Ovary (tissue), 10 donors: ENCODE measurements at places on chromosomes 7 and 10. TPM values are rescaled to one million over a fixed set of nuclear protein-coding genes. Genes with fewer than 3 reads are reported as not detected.

DNA sequence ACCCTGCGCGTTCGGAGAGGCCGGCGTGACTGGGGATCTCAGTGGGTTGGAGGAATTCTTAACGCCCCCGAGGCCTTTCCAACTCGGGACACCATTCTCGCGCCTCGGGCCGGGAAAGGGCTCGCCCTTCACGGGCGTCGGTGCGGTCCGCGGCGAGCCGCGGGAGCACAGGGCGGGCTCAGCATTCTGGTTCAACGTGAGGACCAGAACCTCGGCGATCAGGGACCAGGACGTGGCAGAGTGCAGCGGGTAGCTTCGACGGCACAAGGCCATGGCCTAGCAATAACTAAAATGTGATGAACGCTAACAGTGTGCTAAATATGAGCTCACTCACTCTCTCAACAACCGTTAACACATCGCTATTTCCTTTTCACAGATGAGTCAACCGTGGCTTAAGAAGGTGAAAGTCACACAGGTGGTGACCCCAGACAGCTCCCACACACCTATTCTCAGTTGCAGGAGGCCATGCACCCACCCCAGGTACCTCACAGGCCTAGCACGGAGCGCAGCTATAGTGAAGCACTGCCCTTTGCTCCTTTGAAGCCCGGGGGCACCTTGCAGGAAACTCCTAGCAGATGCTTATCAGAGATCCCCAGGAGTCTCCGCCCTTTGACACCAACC, 4.5 kb upstream of the EMX2 start:
- DNase-seq, result no peak

- DNase-seq, result no peak
Measured at GRCh38 chr10:112185959-112186358, 2.4 kb upstream of the GPAM start.

DNA sequence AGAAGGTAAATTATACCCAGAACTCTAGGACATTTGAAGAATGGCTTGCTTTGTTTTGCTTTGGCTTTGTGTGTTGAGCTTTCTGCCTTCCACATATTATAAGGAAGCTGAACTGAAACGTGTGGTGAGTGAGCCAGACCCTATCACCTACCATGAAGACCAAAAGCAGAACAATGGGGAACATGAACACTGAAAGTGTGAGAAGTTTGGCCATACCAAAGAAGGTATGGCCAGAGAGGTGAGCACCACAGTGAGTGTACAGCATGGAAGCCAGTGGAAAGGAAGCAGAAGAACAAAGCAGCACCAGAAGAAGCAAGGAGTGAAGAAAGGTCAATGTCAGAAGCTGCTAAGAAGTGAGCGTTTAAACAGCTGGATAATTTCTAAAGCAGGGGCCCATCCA, 59.7 kb upstream of the CCDC71L start:
- DNase-seq, result no peak

- no peak for DNase-seq
Measured at GRCh38 chr7:33354201-33354600, 224.8 kb downstream of the BBS9 start.

DNA sequence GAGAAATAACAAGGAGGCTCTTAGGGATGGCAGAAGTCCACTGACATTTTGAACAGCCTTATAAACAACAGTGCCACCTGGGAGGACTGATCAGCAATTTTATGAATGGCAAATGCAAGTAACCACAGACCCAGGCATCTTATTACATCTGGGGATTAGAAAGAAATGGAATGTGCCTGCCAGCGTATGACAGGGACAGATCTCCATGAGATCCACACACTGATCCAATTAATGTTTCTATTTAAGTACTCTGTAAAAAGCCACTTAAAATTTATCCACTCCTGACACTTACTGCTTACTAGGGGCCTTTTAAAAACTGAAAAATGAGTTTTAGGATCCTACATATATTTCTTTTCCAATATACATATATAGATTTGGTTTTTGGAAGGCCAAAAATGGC, 28.6 kb downstream of the PARD3 start:
- DNase-seq, result no peak

- no peak for DNase-seq
Measured at GRCh38 chr7:78751253-78751652, 702.2 kb downstream of the MAGI2 start.

- no peak for DNase-seq
Measured at GRCh38 chr10:130623680-130624267, 487.6 kb downstream of the GLRX3 start.

GRCh38 chr7:80907141-80907601, 11.7 kb downstream of the SEMA3C start:
- DNase-seq, result no peak

DNA sequence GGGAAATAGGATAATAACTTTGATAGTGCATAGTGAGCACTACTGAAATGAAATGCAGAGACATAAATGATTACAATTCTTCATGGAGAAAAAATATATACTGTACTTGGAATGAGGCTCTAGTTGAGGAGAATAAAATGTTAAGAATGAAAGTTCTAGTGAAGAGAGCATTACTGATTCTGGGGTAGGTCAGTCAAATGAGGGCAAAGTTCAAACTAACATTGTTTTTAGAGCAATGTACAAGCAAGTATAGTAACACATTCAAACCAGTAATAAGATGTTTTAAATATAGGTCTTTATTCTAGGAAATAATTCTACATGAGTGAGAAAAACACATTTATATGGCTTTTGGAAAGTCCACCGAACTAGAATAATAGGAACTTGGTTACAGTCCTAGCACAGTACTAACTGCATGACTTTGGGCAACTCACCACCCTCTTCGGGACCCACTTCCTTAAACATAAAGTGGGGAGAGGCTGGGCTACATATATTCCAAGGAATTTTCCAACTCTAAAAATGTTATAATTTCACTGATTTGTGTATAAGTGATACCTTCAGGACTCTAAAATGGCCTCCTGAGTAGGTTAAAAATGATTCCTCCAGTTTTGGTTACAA, 86.4 kb downstream of the CDK6 start:
- DNase-seq, result no peak

DNA sequence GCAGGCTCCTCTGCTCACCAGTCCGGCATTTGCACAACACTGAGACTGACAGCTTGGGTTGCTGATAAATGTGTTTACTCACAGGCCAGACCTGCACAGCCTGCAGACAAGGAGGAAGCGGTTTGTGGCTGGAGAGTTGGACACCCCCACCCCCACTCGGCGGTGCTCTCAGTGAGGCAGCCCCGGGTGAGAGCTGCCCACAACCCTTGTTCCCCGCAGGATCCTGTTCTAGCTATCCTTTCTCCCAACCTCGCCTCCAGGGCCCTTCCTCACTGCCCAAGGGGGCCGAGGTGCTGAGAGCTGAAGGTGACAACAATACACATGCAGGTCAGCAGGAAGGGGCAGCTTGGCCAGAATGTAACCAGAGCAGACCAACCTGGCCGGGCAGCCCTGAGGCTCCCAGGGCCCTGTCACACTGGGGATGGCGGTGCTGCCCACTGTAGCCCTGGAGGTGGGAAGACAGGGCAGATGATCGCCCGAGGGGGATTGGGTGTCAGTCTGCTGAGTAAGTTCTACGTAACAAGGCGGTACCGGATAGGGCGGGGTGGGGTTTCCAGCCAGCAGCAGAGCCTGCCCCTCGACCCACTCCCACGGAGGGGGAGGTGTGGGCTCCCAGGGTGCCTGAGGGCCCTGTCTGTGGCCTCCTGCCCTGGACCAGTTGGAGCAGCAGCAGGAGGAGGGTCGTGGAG, 2.1 kb upstream of the ADAM8 start:
- no peak for DNase-seq

- DNase-seq, result no peak
Measured at GRCh38 chr7:91973639-91974038, 33.0 kb downstream of the AKAP9 start.

DNA sequence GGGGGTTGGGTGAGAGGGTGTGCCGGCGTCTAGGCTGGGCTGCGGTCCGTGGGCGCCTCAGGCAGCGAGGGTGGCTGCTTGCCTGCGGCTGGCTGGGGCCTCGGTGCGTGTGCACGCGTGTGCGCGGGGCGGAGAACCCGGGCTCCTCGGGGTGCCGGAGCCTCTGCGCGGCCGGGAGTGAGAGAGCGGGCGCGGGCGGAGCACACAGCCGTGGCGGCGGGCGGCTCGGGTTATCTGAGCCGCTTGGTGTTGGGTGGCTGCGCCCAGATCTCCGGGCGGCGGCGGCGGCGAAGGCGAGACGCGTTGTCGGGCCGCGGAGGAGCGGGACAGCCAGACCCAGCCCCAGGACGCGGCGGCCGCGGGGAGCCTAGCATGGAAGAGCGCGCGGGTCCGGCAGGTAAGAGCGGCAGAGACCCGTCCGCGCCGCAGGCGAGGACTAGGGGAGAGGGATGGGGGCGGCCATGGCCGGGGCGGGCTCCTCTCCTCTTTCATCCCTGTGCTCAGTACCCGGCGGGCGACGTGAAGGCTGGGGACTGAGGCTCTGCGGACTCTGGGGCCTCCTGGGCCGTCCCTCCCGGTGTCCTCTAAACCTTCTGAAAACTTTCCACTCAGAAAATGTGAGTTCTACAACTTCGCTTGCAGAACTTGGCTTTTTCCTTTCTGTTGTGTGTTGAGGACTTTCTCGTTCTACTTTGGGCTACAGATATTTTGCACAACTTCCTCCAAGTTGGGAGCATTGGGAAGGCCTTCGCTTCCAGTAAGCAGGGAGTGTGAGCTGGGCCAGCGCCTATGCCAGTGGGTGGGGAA, 9.8 kb upstream of the PAX2 start:
- DNase-seq, result no peak

DNA sequence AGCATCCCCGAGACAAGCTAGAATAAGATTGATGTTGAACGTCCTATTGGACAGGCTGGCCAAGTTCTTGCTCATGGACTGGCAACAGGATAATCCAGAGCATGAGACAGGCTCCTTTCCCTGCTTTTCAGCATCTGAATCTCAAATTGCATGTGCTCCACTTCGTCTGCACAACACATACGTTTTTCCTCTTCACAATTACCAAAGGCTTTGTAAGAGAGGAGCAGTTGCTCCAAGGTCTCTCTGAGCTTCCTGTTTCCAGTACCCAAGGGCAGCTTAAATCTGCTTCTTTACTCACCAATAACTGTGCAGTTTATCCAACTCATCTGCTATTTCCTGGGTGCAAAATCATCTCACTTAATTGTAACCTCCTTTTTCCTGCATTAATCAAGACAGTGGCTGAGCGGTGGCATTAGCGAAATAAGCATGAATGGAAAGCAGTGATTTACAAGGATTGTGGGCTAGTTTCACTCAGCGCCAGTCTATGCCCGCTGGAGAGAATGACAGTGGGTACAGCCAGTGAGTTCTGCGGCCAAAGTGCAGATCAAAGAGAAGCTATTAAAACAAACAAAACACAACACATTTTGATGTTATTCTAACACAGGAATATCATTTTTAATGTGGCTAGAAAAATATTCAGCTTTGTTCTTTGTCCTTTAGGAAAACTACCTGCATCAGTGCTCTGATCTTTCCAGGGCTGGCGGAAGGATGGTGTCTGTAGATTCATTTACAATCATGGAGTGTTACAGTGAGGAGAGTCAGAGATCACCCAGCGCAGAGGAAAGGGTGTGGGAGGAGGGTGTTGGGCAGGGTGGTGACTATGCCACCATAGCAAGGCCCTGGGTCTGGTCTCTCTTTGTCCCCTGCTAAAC, 79.8 kb downstream of the CHN2 start:
- DNase-seq, result no peak

GRCh38 chr7:95002775-95003174, 95.4 kb downstream of the PPP1R9A start:
- no peak for DNase-seq

GRCh38 chr10:31668326-31668725, 260.3 kb downstream of the ARHGAP12 start:
- DNase-seq, result no peak

GRCh38 chr10:77592510-77592909, 45.1 kb downstream of the KCNMA1 start:
- DNase-seq, result no peak

DNA sequence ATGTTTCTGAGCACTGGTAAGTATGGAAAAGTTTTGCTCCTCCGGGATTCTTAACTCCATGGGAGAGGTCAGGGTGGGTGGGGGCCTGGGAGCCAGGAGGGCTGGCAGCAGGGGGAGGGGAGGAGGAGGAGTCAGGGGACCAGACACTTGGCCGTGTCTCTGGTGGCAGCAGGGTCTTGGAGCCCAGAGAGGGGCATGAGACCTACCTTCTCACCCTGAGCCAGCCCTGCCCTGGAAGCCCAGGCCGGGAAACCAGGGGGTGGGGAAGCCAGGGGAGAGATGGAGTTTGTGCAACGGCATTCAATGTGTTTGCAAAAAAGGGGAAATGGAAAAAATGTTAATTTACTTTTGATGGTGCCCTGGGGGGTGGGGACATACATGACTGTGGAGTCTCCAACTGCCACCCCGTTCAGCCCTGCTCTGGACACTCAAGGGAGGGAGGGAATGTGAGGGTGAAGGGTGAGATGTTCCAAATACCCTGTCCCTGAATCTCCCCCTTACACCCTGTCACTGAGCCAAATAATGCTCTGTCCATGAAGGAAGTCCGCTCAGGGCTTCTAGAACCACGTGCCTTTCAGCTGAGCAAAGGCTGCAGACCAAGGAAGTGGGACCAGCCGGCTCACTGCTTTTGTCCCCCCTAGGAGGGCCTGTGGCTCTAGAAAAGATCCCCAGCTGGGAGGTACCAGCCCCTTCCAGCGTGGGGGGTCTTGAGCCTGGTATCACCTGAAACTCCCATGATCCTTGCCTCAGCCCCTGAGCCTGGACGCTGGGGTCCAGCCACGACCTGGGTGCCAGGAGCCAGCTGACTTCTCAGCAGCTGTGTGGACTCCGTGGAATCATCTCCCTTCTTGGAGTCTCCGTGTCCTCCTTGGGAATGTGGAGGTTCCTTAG, 48.3 kb downstream of the TMEM270 start:
- DNase-seq, result no peak

GRCh38 chr7:80428161-80429054, 83.5 kb downstream of the GNAT3 start:
- no peak for DNase-seq

Gene TMEM236
- polyA plus RNA-seq, result 0.57 TPM

Gene AOAH
- polyA plus RNA-seq, result 14.0 TPM

Gene GLRX3
- 36.2 TPM for polyA plus RNA-seq

Gene ZNF775
- polyA plus RNA-seq, result 0.28 TPM

Gene SPDYE1
- not detected for polyA plus RNA-seq

Gene MBLAC1
- 0.28 TPM for polyA plus RNA-seq

Gene TMEM26
- polyA plus RNA-seq, result 2.6 TPM

Gene SEPTIN7
- 356 TPM for polyA plus RNA-seq

Gene AKR1C4
- polyA plus RNA-seq, result not detected

Gene LRRC4
- polyA plus RNA-seq, result 5.3 TPM

Gene GPR15LG
- not detected for polyA plus RNA-seq

Gene POLL
- polyA plus RNA-seq, result 17.3 TPM

Gene TUBB8
- polyA plus RNA-seq, result 3.6 TPM

Gene FXYD4
- not detected for polyA plus RNA-seq

Gene TSPAN13
- polyA plus RNA-seq, result 8.1 TPM

Gene VKORC1L1
- 16.3 TPM for polyA plus RNA-seq

Gene TES
- 11.1 TPM for polyA plus RNA-seq

Gene SUN3
- polyA plus RNA-seq, result not detected
